Mesenchymal stem cell (in vitro differentiated cells and primary cell): ENCODE measurements at places on chromosomes 2 and 18.

- DNase-seq = no peak
Measured at GRCh38 chr2:84906108-84906899, 848 bp downstream of the TMSB10 start.

GRCh38 chr2:88751768-88752167 lies 60.3 kb downstream of the RPIA start:
- no peak for DNase-seq

DNA sequence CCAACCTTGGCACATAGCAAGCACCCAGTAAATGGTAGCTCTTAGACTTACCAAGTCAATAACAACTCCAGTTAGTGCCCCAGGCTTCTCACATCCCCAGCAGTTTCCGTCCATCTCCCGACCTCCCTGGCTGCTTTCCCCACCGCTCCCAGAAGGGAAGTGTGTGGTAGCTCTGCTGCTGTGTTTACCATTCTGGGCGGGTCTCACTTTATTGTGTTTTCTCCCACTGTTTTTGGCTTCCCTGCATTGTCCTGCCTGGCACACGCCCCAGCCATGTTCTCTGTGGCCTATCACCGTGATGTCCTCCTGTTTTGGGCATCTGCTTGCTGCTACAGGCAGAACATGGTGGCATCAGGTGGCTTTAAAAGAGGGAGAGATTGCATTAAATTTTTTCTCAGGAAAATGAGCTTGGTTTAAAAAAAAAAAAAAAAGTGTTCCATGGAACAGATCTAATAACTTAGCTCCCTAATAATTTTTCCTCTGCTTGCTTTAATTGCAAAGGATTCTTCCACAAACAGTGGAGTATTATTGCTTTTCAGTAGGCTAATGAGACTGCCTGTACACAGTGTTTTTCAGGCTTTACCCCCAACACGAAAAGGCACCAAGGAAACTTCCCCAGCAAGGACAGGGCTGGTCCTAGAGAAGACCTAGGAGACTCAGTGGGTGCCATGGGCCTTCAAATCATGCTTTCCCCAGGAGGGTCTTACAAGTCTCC lies 8.0 kb upstream of the COX7A2L start:
- no peak for DNase-seq

DNA sequence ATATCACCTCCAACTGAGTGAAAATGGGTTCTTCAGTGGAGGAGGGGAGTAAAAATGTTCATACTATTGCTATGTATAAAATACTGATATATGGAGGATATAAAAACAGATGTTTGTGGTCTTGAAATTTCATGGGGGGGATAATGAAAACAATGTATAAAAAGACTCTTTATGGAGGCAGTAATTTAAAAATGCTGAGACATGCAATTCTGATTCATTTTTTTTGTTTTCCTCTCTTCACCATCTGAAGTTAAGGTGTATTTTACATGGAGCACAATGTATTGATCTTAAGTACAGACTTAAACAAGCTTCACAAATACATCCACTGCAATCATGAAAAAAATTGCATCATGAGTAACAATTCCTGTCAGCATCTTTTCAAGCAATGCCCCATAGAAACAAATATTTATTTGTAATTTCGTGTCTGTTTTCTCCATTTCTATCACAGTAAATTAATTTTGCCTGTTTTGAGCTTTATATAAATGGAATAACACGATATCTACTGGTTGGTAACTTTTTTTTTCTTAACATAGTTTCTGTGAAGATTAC lies 393.2 kb upstream of the ZNF804A start:
- DNase-seq = no peak

GRCh38 chr2:29797916-29798315 lies 123.5 kb downstream of the ALK start:
- no peak for DNase-seq

DNA sequence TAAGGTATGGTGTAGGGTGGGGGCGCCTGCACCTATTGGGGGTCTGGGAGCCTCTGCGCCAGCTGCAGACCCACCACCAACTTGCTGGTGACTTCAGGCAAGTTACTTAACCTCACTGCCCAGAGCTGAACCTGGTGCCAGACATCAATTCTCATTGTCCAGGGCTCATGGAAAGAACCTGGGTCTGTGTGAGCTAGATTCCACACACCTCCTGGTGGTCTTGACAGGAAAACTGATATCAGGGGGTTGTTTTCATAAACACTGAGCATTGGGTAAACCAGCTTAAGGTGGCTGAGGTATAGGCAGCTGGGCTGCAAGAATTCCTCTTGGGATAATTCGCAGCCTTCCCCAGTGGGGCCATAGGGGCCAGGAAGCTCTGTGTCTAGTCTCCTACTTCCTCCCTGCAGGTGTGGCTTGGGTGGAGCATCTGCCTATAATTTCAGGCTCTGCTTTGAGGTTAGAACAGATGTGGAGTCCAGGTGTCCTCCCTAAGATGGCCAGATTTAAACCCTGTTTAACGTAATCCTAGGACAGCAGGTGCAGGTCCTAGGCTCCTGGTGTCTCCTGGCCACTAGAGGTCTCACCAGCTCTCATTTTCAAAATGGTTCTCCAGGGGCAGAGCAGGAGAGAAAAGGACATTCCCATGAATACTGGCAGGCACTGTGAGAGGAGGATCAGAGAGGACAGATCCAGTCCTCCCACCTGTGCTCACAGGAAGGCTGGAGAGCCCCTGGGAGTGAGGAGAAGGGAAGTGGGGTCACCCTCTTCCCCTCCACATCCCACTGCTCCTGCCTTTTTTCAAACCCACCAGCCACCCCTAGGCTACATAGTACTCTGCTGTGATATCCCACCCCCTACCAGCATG lies 100.4 kb upstream of the SMAD2 start:
- DNase-seq = peak; percentile 45

DNA sequence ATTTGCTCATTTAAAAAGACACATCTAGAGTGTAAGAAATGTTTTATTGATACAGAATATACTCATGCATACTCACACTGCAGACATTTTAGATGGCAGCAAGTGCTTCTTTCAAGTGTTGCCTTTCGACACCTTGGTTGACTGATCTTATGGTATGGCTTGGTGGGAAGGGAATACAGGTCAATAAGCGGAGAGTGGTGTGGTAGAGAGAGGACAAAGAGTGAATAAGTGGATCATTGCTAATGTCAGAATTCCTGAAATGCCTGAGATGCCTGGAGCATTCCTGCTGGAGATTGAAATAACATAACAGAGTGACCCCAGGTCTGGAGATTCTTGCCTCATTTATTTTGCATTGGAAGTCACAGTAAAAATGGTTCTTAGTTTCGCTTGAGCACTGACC lies 76.7 kb downstream of the RND3 start:
- peak; percentile 18 for DNase-seq

- DNase-seq = no peak
Measured at GRCh38 chr2:236440110-236440881, 129.3 kb upstream of the ACKR3 start.

DNA sequence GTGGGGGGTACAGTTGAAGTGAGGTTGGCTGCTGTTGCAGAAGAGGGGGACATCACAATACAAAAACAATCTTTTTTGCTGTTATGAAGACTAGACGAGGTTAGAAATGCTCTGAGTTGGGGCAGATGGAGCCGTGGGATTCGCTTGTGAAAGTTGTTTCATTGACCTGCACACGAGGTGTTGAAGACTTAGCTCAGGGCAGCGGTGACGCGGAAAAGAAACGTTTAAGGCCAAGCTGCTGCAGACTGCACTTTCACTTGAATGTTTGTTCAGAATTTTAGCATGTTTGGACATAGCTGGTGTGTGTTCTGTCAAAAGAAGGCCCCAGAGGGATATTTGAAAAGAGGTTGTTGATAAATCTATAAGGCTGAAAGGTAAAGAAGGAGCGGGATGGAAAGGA lies 46.3 kb downstream of the MTCL1 start:
- DNase-seq = peak; percentile 56

- DNase-seq = no peak
Measured at GRCh38 chr18:62497190-62497772, 25.5 kb upstream of the ZCCHC2 start.

GRCh38 chr2:121095257-121096080 lies 189.5 kb downstream of the TFCP2L1 start:
- peak; percentile 62 for DNase-seq

- no peak for DNase-seq
Measured at GRCh38 chr2:195819276-195819675, 162.2 kb downstream of the SLC39A10 start.
